BE2C (cell line): ENCODE measurements at places on chromosomes 7 and 10.
A peak's percentile ranks its signal among the peaks of the same experiment; 100 is the strongest.

DNA sequence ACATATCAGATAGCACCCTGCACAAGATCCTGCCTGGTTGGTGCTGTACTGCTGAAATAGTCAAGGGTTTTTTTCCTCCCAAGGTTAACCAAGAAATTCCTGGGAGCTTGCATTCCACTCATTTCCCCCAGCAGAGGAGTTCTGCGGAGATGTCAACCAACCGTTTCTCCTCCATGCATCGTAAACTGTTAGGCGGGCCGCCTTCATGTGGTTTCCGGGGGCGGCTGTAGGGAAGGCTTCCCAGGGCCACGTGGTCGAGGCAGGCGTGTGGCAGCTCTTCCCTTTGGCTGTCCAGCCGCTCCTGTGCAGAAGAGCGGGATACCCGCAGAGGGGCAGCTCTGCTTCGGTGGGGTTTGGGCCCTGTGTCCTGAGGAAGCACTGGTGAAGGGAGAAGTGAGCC is 113.7 kb downstream of the RGS10 start:
- DNase-seq = no peak

DNA sequence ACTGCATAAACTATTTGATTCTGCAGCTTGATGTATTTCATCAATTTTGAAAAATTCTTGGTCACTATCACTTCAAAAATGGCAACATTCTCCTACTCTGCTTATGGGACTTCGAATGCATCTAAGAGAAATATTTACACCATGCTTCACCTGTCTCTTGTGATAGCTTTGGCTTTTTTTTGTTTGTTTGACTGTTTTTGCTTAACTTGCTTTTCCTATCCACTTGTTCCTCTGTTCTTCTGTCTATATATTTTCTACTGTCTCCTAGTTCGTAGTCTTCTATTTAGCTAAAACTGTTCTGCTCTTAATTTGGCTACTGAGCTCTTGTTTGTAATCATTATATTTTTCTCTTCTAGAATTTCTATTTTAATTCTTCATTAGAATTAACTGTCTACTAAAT is 94.4 kb downstream of the INHBA start:
- DNase-seq = no peak

DNA sequence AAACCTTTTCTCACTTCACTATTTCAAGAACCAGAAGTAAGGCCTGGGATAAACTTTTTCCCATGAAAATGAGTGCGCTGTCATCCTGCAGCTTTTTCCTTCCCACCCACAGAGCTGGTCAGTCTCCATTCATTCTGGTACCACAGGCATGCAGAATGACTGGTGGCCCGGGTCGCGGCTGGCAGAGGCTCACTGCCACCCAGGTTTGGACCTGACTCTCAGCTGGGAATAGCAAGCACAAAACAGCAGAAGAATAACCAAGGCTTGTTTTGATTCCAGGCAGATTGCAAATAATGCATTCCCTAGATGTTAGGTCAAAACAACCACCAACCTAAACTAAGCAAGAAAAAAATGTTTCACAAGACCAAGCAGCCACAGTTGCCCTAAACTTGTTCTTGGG is 190.5 kb upstream of the NRP1 start:
- DNase-seq = no peak

GRCh38 chr10:14838582-14839304 is 637 bp downstream of the HSPA14 start:
- DNase-seq = peak; percentile 45

GRCh38 chr10:69936091-69936490 is 116.6 kb upstream of the MACROH2A2 start:
- DNase-seq = no peak

- DNase-seq = peak; percentile 84
Observed at GRCh38 chr10:101067356-101068083, 5.7 kb downstream of the KAZALD1 start.
